ENCODE measurements at places on chromosomes 4 and X.
A peak's percentile ranks its signal among the peaks of the same experiment; 100 is the strongest.

- DNase-seq: peak; percentile 58
These were observed 66.4 kb upstream of the GUCY1A1 start for GRCh38 chr4:155600244-155600643.

DNA sequence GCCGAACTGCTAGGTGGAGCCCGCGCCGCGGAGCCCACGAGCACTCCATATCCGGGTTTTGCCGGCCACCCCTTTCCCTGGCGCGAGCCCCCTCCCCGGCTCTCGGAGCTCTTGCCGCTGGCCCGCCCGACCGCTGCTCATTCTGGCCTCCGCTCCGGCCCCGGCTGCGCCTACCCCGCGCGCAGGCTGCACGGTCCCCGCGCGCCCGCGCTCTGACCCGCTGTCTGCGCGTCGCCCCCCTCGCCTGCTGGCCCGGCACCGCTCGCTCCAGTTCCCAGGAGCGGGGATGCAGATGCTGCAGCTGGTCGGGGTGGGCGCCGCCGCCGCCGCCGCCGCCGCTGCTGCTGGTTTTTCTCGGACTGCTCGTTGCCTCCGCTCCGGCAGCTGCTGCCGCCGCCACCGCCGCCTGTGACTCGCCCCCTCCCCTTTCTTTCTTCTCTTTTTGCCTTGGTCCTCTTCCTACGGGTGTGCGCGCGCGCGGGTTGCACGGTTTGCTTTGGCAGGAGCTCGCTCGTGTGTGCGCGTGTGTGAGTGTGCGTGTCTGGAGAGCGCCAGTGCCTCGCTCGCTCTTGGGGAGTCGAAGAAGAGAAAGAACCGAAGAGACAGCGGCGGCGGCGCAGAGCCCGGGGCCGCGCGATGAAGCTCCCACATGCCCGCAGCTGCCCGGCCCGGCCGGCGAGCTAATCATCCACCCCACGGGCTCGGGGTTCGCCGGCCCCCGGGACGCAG is at the start of gene ADGRL3:
TSS of gene ADGRL3 (plus strand) at position 140 of the 729 bp plus-strand sequence.
- DNase-seq: peak; percentile 69

GRCh38 chrX:123504630-123505270 is 228.1 kb downstream of the THOC2 start:
- no peak for DNase-seq

GRCh38 chr4:26326791-26327190 is 6.0 kb downstream of the RBPJ start:
- no peak for DNase-seq

- DNase-seq: peak; percentile 38
These were observed 78.5 kb downstream of the ANXA3 start for GRCh38 chr4:78629991-78630541.

DNA sequence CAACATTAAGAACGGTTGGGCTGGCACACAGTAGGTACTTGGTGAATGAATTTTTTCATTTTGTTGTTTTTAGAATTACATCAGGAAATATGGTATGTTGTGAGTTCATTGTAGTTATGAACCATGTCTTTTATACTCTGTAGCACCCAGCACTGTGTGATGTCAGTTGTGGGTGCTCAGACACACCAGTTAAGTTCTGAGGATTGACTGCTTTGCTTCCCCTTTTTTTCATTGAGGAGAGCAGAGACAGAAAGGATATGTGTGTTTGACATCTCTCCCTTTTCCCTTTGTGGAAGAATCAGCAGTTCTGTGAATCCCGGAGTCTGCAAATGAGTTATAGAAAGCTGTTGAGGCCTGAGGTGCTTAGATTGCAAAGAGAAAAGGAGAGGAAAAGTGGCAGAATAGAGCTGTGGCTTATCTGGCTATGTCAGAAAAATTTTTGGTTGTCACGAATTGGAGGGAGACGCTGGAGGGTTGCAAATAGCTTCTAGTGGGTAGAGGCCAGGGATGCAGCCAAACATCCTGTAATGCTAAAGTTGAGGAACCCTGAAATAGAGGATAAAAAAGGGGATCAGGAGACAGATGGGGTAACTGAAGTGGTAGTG is 13.1 kb downstream of the SMAD1 start:
- DNase-seq: no peak

DNA sequence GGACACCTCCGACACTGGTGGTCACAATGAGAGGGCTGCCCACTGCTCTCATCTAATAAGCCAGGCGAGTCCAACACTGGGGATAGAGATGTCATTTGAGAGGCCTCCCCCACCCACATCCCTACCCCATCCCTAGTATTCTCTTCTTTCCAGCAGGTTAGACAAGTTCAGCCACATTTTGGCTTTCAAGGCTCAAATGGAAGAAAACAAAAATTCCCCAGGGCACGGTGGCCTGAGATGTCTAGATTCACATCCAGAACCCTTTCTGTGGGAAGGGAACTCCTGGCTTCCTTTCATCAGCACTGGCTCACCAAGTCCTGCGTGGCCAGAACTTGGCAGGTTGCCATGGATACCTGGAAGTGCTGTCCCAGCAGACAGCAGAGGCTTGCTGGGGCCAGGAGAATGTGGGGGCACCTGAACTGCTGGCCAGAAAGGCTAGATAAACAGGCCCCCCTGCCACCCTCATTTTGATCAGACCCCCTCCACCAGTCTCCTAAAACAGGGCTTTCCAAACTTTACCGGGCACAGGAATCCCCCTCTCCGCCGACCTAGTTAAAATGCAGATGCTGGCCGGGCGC is 1.3 kb upstream of the NYX start:
- no peak for DNase-seq

DNA sequence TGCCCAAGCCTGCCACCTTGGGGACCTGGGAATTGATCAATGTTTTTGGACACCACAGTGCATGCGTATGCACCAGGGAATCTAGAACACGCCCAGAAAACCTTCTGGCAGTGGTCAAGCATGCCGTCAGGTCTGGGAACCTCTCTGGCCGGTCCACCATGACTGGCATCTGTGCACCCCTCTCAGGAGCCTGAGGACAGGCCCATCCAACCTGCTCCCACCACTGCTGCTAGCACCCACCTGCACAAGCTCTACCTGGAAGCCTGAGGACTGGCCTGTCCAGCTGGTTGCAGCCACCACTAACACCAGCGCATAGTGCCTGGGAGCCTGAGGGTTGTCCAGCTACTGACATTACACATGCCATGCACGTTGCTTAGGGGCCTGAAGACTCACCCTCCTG is 162.1 kb upstream of the GALNTL6 start:
- DNase-seq: no peak

DNA sequence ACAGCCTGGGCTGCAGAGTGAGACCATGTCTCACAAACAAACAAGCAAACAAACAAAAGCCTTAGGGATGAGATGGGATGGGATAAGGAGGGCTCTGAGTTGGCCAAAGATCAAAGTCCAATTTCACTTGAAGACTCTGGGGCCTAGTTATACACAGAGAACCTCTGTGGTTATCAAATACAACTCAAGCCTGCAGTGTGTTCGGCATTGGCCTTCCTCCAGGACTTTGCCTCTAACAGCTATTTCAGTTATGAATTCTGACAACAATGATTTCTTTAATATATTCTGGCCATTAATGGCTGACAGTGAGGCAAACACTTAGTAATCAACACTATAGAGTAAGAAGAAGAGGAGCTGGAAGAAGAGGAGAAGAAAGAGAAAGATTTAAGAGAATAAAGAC is 171.1 kb downstream of the PDGFRA start:
- no peak for DNase-seq

DNA sequence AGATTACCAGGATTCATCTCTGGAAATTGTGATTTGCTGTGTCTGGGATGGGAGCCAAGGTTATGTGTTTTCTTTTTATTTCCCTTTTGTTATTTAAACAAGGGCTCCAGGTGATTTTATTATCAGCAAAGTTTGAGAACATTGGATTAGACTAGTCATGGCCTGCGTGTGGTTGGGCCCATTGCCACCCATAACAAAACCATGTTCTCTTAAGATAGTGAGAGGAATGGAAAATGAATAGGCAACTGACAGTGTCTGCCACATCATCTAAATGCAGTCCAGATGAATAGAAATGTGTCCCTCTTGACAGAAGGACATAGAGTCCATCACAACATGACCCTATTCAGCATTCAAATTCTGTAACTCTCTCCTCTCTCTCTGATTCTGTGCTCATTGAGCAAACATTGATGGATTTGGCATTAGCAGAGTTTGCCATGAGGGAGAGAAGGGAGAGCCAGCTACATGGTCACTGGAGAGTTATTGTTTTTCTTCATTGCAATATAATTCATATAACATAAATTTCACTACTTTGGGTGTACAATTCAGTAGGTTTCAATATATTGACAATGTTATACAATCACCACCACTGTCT is 11.7 kb downstream of the XK start:
- no peak for DNase-seq

- no peak for DNase-seq
These were observed 9.2 kb downstream of the PALLD start for GRCh38 chr4:168506014-168506413.

GRCh38 chrX:155028877-155029291 is 2.2 kb downstream of the FUNDC2 start:
- DNase-seq: peak; percentile 8

DNA sequence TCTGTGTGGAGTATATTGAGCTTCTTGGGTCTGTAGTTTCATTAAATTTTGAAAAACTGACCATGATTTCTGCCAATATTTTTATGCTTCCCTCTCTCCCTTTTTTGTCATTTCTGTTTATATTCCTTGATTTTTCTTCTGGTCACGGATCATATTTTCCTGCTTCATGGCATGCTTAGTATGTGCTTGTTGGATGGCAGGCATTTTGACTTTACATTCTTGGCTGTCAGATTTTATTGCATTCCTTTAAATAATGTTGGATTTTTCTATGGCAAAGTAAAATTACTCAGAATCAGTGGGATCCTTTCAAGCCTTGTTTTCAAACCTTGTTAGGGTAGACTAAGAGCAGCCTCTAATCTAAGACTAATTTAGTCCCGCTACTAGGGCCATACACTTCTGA is 531.8 kb downstream of the IL15 start:
- peak; percentile 50 for DNase-seq

GRCh38 chr4:57190601-57191481 is 80.7 kb upstream of the IGFBP7 start:
- peak; percentile 2 for DNase-seq

DNA sequence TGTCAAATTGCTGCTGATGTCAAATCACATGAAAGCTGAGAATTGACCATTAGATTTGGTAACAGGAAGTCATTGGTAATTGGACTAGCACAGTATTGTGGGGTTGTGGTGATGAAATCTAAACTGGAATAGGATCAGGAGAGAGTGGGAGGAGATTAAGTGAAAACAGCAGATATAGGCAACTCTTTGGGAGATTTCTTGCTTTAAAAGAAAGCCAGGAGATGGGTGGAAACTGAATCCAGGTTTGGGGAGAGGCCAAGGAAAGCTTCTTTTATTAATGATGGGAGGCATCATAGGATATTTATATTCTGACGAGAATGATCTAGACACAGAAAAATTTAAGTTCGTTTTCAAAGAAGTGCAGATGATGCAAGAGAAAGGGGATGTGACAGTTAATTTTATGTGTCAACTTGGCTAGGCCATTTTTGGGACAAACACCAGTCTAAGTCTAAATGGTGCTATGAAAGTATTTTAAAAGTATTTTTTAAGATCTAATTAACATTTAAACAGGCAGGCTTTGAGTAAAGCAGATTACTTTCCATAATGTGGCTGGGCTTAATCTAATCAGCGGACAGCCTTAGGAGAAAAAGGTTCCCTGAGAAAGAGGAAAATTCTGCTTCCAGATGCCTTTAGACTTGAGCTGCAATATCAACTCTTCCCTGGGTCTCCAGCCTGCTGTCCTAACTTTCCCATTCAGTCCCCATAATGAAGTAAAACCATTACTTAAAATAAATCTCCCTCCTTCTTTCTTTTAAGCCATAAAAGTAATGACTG is 24.7 kb downstream of the SEC24D start:
- DNase-seq: peak; percentile 74

DNA sequence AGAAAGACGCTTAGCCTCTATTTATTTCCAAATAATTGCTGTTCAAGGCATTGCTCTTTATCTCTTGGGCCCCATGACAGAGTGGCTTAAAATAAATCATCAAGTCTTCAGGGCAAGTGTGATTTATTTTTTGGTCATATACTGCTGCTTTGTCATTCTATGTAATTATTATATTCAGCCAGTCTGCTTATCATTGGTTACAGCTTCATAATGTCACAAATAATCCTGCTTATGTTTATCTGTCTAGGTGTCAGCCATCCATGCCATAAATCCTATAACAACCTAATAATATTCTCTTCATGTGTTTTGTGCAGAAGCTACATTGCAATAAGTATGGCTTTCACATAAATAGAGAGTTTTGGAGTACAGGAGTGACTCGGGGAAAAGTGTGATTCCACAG is 41.0 kb downstream of the HHIP start:
- peak; percentile 45 for DNase-seq

- peak; percentile 57 for DNase-seq
These were observed 65.9 kb downstream of the VEGFC start for GRCh38 chr4:176726803-176727202.

- no peak for DNase-seq
These were observed 20.2 kb downstream of the PYURF start for GRCh38 chr4:88503344-88503743.

DNA sequence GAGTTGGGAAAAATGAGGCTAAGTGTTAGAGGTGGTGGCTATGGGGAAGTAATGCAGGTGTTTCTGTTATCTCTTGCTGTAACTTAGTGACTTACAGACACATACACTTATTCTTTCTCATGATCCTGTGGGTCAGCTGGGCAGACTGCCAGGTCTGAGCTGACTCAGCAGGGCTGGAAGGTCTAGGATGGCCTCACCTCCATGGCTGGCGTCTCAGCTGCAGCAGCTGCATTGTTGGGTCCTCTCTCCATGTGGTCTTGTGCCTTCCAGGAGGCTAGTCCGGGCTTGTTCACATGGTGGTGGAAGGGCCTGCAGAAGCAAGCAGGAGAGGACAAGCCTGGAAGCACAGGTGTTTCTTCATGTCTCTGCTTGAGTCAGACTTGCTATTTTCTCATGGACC is 172.7 kb downstream of the NHS start:
- DNase-seq: no peak

DNA sequence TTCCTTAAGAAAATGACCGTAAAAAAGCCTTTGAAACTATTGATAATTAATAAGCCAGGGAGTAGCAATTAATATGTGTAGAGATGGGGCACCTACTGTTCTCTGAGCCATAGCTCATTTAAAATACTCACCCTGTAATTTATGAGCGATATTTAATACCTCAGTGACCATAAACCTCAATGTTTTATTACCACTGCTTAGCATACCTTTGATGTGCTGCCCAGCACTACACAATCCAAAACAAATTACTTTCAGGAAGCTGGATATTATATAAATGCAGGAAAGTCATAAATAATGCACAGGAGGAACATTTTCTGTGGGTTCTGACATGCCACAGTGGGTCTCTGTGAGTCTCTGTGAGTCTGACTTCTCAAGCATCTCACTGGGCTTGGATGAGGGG is 166.1 kb upstream of the RPL34 start:
- peak; percentile 36 for DNase-seq

DNA sequence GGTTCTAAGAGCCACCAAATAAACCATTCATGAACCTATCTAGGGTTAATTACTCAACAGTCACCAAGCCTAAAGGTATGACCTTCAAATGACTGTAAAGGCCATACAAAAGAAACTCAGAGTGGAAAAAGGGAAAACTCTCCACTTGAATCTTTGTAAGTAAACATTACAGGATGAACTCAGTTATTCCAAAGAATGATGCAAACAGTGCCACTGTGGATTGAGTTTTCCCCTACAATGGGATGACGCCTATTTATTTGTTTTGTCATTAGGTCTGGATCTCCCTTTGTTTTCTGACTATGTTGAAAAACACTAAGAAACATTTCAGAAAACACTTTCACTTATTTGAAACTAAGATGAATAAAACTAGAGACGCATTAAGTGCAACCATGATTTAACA is 12.7 kb downstream of the NUDT6 start:
- no peak for DNase-seq

GRCh38 chrX:112058255-112058654 is 24.3 kb downstream of the TRPC5 start:
- peak; percentile 44 for DNase-seq

GRCh38 chr4:87557348-87557747 is 28.2 kb upstream of the SPARCL1 start:
- no peak for DNase-seq
